CD8-positive, alpha-beta memory T cell (primary cell): ENCODE measurements at places on chromosomes 2 and 18. TPM values are rescaled to one million over a fixed set of nuclear protein-coding genes. Genes with fewer than 3 reads are reported as not detected.

The CCDC178 gene
- total RNA-seq: not detected

GRCh38 chr2:233270366-233270765 lies 18.9 kb downstream of the ATG16L1 start:
- peaks cover 75% of the 10 kb centered on the region for H3K4me1 ChIP-seq
- H3K27me3 ChIP-seq: no peaks in the 10 kb centered on the region
- H3K36me3 ChIP-seq: peaks cover 50% of the 10 kb centered on the region
- peak; percentile 54 for DNase-seq
- H3K27ac ChIP-seq: peak overlapping the region; percentile 62

The CPLX4 gene
- not detected for total RNA-seq

The SLC40A1 gene
- 2.7 TPM for total RNA-seq

DNA sequence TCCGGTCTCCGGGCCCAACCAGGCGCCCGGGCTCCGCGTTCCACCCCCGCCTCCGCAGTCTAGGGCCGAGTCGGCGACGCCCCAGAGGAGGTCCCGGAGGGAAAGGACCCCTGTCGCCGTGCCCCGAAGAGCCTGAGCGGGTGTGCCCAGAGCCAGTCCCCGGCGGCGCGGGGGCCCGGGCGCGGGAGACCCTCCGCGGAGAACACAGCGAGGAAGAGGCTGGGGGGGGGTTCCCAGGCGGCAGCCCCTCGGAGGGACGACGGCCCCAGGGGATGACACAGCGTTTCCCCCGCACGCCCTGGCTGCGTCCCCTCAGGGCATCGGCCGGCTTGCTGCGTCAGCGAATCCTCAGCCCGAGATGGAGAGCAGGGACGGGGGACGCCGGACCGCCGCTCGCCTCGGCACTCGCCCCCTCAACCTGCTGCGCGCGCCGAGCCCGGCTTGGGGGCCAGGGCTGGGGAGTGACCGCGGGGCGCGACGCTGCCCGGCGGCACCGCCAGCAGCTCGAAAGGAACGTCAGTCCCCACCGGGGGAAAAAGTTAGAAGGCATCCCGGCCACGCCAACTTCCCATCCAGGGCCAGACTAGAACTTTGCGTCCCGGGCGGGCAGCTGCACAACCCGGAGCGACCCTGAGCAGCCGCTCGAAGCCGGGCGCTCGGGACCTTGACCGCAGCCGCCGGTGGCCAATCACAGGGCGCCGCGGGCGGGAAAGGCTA lies 711 bp downstream of the SFXN5 start:
- no peaks in the 10 kb centered on the region for H3K36me3 ChIP-seq
- H3K4me1 ChIP-seq: peaks cover 12% of the 10 kb centered on the region
- H3K27ac ChIP-seq: peak overlapping the region; percentile 85
- peak overlapping the region; percentile 92 for H3K4me3 ChIP-seq

- H3K27ac ChIP-seq: no peak overlapping the region
- H3K36me3 ChIP-seq: no peaks in the 10 kb centered on the region
- H3K4me1 ChIP-seq: no peaks in the 10 kb centered on the region
- no peak overlapping the region for H3K4me3 ChIP-seq
- H3K27me3 ChIP-seq: no peaks in the 10 kb centered on the region
- no peak for DNase-seq
Measured at GRCh38 chr18:5452943-5453443, 90.8 kb downstream of the EPB41L3 start.

The NEU2 gene
- not detected for total RNA-seq

- H3K4me3 ChIP-seq: no peak overlapping the region
- no peak overlapping the region for H3K27ac ChIP-seq
- no peaks in the 10 kb centered on the region for H3K27me3 ChIP-seq
Measured at GRCh38 chr2:28248511-28248910, 144.1 kb upstream of the FOSL2 start.

GRCh38 chr2:1971124-1971523 lies 226.8 kb upstream of the PXDN start:
- DNase-seq: no peak
- no peak overlapping the region for H3K4me3 ChIP-seq
- H3K27me3 ChIP-seq: no peaks in the 10 kb centered on the region
- H3K27ac ChIP-seq: no peak overlapping the region

The CCDC68 gene
- total RNA-seq: not detected

- H3K4me3 ChIP-seq: no peak overlapping the region
- no peaks in the 10 kb centered on the region for H3K4me1 ChIP-seq
- no peaks in the 10 kb centered on the region for H3K36me3 ChIP-seq
- no peak for DNase-seq
- no peak overlapping the region for H3K27ac ChIP-seq
Measured at GRCh38 chr2:119022678-119023077, 80.7 kb downstream of the MARCO start.

DNA sequence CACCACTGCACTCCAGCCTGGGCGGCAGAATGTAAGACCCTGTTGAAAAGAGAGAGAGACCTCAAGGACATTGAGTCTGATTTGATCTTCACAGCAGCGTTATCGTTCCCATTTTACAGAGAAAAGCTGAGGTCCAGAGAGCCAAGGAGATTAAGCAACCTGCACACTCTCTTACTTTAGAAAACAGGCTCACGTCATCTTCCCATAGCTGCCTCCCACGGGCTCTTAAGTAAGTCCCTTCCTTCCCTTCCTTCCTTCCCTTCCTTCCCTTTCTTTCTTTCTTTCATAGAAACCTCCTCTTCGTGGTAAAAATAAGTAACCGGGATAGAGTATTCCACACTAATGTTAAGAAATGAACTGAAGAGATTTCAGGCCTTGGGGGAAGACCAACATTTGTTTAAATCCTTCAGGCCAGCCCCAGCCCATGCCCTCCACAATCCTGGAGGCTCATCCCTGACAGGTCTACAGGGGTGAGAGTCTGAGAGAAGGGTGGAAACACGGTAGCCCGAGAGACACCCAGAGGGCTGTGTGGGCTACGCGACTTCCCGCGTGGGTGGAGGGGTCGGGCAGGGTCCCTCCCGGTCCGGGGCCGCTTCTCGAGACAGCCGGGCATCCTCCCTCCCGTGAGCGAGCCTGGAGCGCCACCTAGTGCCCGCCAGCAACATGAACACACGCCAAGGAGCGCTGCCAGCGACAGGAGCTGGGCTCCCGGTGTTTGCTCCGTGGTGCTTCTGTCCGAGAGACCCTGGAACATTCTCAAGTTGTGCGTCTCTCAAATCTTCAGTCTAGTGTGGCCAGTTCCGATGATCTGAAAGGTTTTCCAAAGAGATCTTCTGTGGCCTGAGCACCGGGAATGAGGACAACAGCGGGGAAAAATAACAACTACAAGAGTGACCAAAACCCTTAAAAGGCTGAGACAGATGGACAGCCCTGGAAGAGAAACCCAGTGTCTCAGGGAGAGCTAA lies 160.3 kb downstream of the INO80D start:
- no peak overlapping the region for H3K27ac ChIP-seq
- H3K4me1 ChIP-seq: peaks cover 6% of the 10 kb centered on the region
- DNase-seq: peak; percentile 51
- peaks cover 17% of the 10 kb centered on the region for H3K27me3 ChIP-seq
- H3K36me3 ChIP-seq: no peaks in the 10 kb centered on the region

- H3K27me3 ChIP-seq: no peaks in the 10 kb centered on the region
- no peak overlapping the region for H3K27ac ChIP-seq
Measured at GRCh38 chr18:78622907-78623541, 356.6 kb upstream of the SALL3 start.

- H3K36me3 ChIP-seq: no peaks in the 10 kb centered on the region
- H3K27me3 ChIP-seq: no peaks in the 10 kb centered on the region
- no peaks in the 10 kb centered on the region for H3K4me1 ChIP-seq
Measured at GRCh38 chr18:49112031-49112430, 161.3 kb upstream of the SMAD7 start.

The KCNE4 gene
- total RNA-seq: not detected

The FRZB gene
- total RNA-seq: not detected

DNA sequence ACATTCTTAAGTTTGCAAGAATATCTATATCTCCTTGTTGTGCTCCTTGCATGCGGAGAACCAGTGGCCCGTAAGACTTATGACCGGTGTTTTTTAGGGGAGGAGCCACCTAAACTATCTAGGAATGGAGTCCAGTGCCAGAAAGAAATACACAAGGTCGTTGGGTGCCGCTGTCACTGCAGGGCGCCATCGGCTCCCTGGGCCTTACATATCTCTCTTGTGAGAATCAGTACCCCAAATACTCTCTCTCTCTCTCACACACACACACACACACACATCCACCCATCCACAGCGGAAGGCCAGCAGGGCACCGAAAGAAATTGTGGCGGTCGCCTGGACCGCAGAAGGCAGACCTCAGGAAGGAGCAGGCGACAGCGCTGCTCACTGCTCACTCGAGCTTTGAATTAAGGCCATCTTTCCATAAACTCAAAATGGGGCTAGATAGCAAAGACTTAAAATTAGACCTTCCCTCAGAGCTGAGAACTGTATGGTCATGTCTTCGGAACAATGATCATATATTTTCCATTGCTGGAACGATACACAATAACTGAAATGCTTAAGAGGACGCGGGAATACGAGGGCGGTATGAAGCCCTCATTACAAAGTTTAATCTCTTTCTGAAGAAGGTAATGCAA lies 10.4 kb downstream of the NR4A2 start:
- H3K4me1 ChIP-seq: peaks cover 29% of the 10 kb centered on the region
- peaks cover 24% of the 10 kb centered on the region for H3K27me3 ChIP-seq
- H3K36me3 ChIP-seq: no peaks in the 10 kb centered on the region
- no peak for DNase-seq

DNA sequence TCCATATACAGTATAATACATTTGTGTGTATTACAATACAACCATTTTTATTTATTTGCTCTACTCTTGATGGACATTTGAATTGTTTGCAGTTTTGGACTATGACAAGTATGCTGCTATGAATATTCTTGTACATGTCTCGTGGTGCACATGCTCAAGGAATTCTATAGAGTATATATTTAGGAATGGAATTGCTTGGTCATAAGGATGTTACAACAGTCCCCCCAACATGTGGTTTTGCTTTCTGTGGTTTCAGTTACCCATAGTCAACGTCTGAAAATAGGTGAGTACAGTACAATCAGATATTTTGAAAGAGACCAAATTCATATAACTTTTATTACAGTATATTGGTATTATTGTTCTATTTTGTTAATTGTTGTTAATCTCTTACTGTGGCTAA lies 24.1 kb upstream of the PLEKHM3 start:
- H3K27ac ChIP-seq: no peak overlapping the region
- H3K27me3 ChIP-seq: no peaks in the 10 kb centered on the region
- no peak for DNase-seq
- no peaks in the 10 kb centered on the region for H3K36me3 ChIP-seq
- no peaks in the 10 kb centered on the region for H3K4me1 ChIP-seq

DNA sequence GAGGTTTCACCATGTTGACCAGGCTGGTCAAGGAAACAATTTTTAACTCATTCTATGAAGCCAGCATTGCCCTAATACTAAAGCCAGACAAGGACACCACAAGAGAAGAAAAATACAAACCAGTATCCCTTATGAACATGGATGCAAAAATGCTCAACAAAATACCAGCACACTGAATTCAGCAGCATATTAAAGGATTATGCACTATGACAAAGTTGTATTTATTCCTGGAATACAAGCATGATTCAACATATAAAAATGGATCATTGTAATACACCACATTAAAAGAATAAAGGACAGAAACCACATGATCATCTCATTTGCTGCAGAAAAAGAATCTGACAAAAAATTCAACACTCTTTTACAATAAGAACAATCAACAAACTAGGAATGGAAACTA lies 138.7 kb downstream of the RAB3GAP1 start:
- H3K4me1 ChIP-seq: no peaks in the 10 kb centered on the region
- no peak overlapping the region for H3K4me3 ChIP-seq
- DNase-seq: no peak
- no peaks in the 10 kb centered on the region for H3K36me3 ChIP-seq
- H3K27ac ChIP-seq: no peak overlapping the region
- no peaks in the 10 kb centered on the region for H3K27me3 ChIP-seq

DNA sequence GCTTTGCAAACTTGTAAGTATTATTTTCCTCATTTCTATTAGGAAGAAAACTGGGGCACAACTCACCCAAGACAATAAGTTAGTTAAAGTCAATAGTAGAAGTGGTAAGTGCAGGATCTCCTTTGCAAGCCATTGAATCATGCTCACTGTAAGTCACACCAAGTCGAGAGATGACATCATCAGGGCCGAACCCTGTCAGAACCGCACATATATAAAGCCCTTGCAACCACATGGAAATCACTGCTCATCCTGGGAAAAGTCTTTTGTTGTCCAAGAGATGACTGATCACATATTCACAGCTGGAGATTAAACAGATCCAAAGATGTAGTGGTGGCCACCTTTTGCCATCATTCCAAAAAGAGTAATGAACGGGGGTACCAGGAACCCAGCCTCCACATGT lies 484.8 kb upstream of the ID2 start:
- DNase-seq: no peak
- no peaks in the 10 kb centered on the region for H3K27me3 ChIP-seq
- H3K36me3 ChIP-seq: no peaks in the 10 kb centered on the region
- no peak overlapping the region for H3K27ac ChIP-seq
- H3K4me3 ChIP-seq: no peak overlapping the region
- no peaks in the 10 kb centered on the region for H3K4me1 ChIP-seq

The ANKRD29 gene
- not detected for total RNA-seq

DNA sequence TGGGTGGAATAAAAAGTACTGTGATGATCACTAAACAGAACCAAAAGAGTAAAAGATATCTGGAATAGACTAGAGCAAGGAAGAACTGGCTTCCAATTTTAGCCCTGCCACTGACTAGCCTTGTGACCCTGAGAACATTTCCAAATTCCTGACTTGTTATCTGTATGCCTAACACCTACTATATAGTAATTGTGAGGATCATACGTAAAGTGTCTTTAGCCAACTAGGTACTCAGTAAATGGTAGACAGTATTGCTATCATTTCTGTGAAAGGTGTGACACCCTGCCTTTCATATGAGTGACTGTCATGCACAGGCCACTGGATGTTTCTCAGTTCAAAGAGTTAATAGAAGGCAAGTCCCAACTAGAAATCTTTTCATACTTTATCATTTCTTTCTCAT lies 29.8 kb downstream of the CYTIP start:
- no peaks in the 10 kb centered on the region for H3K27me3 ChIP-seq
- peaks cover 43% of the 10 kb centered on the region for H3K36me3 ChIP-seq
- H3K4me1 ChIP-seq: peaks cover 92% of the 10 kb centered on the region
- peak overlapping the region; percentile 52 for H3K4me3 ChIP-seq

- no peak overlapping the region for H3K27ac ChIP-seq
- no peaks in the 10 kb centered on the region for H3K27me3 ChIP-seq
- H3K4me3 ChIP-seq: no peak overlapping the region
- no peaks in the 10 kb centered on the region for H3K36me3 ChIP-seq
- DNase-seq: no peak
Measured at GRCh38 chr18:28281400-28281799, 104.5 kb upstream of the CDH2 start.

The CCDC148 gene
- not detected for total RNA-seq

DNA sequence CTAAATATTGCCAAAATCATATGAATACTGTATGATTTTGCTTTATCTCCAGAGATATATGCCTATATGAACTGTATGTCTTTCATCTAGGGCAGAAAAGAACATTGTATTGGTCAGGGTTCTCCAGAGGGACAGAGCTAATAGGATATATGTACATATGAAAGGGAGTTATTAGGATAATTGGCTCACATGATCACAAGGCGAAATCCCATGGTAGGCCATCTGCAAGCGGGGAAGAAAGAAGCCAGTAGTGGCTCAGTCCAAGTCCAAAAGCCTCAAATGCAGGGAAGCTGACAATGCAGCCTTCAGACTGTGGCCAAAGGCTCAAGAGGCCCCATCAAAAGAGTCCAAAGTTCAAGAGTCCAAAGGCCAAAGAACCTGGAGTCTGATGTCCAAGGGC lies 209.9 kb downstream of the RNF144A start:
- no peak for DNase-seq
- no peak overlapping the region for H3K4me3 ChIP-seq
- no peak overlapping the region for H3K27ac ChIP-seq
- no peaks in the 10 kb centered on the region for H3K36me3 ChIP-seq

The MFSD2B gene
- total RNA-seq: not detected

GRCh38 chr2:190853531-190854383 lies 26.9 kb upstream of the GLS start:
- no peaks in the 10 kb centered on the region for H3K4me1 ChIP-seq
- no peak for DNase-seq
- H3K27me3 ChIP-seq: no peaks in the 10 kb centered on the region
